ENCODE measurements at places on chromosomes 1 and 21.

- no peak for DNase-seq
These were observed at the start of gene RIMKLA for GRCh38 chr1:42380586-42381279. TSS of gene RIMKLA (plus strand) at chr1:42380792. CDS start at chr1:42380935, 143 bp downstream.

GRCh38 chr1:226690460-226690982, 48.6 kb downstream of the ITPKB start:
- no peak for DNase-seq

DNA sequence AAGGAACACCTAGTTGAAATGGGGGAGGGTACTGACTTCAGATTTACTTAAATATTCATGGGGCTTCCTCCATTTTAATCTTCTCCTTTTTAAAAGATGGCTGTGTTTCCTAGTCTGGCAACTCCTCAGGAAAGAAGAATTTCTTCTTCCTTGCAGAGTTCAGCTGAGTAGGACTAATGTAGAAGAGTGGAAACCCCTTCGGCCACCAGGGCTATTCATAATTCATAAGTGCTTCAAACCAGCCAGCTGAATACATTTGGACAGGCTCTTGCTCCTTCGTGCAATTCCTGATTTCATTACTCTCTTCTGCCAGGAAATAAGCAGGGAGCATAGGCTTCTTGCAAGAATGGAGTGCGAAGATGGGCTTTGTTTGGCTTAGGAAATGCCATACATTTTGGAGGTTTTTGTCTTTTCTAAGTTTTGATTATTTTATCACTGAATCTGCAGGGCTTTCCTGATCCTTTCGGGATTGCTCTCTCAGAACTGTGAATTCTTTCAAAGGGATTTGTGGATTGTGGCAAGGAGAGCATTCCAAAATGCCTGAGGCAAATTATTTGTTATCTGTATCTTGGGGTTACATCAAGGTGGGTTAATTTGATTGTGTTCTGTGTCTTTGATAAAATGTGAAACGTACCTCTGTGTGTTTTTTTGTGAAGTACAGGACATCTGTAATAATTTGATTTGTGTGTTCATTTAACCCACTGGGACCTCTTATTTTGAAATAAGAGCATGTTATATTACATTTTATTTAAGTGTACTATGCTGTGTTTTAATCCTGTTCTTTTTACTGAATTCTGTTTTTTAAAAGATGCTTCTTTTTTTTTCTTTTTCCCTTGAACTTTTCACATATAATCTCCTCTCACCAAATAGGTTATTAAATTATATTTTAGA, 179.4 kb upstream of the SGIP1 start:
- no peak for DNase-seq

GRCh38 chr1:248905662-248906008, 400 bp upstream of the PGBD2 start:
- no peak for DNase-seq

GRCh38 chr1:193348091-193348768, 161.8 kb upstream of the B3GALT2 start:
- no peak for DNase-seq

GRCh38 chr21:36134803-36135390, at the start of gene CBR3:
TSS of gene CBR3 (plus strand) at chr21:36135079. CDS start at chr21:36135193, 114 bp downstream.
- no peak for DNase-seq

DNA sequence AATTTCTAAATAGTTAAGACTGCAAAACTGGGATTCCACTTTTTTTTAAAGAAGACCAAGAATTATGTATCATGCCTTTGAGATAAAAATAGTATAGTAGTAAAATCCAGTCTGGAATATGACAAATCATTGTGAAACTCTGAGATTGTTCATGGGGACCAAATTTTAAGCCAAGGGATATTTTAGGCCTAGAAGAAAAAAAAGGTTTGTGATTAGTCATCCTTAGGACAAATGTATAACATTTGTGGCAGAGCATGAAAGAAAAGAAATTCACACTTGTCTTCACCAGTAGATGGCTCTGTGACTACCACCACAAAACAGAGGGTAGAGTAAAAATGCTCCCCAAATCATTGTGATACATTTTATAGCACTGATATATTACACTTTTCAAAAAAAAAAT, 226.1 kb downstream of the KCTD3 start:
- no peak for DNase-seq

GRCh38 chr1:179632868-179633267, 41.2 kb downstream of the TDRD5 start:
- DNase-seq: no peak

- DNase-seq: no peak
These were observed 9.1 kb upstream of the EXO1 start for GRCh38 chr1:241838897-241839296.

Measured in cardiac septum (tissue), 1 donor.